ENCODE measurements at places on chromosomes 6 and 20. TPM values are rescaled to one million over a fixed set of nuclear protein-coding genes. Genes with fewer than 3 reads are reported as not detected.

DNA sequence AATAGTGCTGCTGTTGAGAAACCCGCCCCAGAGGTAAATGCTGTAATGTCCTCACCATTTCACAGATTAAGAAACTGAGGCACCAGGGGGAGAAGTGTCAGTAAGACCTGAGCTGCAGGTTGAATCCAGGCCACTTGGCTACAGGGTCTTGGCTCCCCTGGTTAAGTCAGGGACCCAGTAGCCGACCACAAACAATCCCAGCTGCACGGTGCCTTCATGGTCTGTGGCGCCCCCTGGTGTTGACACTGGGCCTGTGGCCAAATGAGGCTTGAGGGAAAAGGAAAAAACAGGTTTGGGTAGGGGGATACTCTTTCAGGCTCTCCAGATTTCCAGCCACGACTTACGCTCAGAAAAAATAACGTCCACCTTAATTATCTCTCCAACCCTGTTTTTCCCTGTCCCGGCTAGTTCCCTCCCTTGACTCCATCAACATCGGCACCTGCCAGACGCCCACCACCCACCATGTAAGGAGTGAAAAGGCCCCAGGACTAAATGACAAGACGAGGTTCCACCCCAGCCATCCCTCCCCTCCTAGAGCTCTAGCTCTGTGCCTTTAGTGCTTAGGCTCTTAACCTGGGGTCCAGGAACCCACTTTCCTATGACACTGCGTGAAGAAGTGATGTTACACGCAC is 47.7 kb upstream of the POLR1H start:
- H3K27me3 ChIP-seq: peaks cover 16% of the 10 kb centered on the region
- H3K36me3 ChIP-seq: peaks cover 11% of the 10 kb centered on the region
- no peak overlapping the region for H3K27ac ChIP-seq

DNA sequence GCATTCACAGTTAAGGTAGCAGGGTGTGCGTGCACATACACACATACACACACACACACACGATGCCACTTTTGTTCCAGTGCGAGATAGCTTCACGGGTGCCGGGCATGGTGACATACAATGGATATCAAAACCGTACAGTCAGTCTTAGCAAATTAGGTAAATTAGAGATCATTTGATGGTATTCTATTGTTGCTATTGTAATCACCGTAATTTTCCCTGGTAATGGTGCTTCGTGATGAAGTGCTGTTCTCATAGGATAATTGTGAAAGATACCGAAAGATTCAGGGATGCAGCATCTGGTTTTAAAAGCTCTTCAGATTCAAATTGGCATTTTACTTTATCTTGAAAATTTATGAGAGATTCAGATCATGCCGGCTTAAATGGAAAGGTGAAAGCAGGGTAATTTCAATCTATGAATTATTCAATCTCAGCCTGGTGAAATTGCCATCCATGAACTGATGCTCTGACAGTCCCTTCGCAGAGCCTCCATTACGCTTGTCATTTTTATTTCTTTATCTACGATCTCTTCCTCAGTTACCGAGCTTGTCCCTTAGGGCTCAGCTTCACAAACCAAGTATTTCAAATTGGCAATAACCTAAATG is 71.3 kb upstream of the SOX4 start:
- H3K36me3 ChIP-seq: no peaks in the 10 kb centered on the region
- H3K4me1 ChIP-seq: no peaks in the 10 kb centered on the region
- H3K27me3 ChIP-seq: no peaks in the 10 kb centered on the region
- no peak overlapping the region for H3K4me3 ChIP-seq

GRCh38 chr20:43976547-43976946 is 61.9 kb downstream of the TOX2 start:
- H3K36me3 ChIP-seq: peaks cover 2% of the 10 kb centered on the region
- no peak overlapping the region for H3K27ac ChIP-seq
- peaks cover 2% of the 10 kb centered on the region for H3K4me1 ChIP-seq
- no peak overlapping the region for H3K4me3 ChIP-seq
- DNase-seq: no peak

- no peaks in the 10 kb centered on the region for H3K4me1 ChIP-seq
- H3K27ac ChIP-seq: no peak overlapping the region
- H3K27me3 ChIP-seq: peaks cover 89% of the 10 kb centered on the region
- no peak for DNase-seq
- no peak overlapping the region for H3K4me3 ChIP-seq
Observed at GRCh38 chr20:57557926-57558613, 2.8 kb upstream of the PCK1 start.

DNA sequence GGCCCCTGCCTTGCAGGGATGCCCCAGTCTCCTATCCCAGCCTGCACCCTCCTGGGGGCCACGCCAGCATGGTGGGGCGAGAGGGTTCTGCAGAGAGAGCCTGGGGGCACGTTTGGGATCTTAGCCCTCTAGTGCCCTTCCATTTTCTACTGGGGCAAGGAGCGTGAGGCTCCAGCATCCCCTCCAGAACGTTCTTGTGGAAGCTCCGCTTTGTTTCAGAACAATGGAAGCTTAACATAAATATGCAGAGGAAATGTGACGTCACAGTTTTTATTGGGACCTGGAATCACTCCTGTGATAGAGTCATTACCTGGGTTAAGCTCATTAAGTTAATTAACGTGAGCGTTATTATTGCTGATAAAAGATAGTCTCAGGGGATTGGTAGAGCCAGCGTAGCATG is 19.6 kb downstream of the BHLHE23 start:
- no peak overlapping the region for H3K27ac ChIP-seq
- no peak for DNase-seq
- no peaks in the 10 kb centered on the region for H3K36me3 ChIP-seq
- H3K4me1 ChIP-seq: peaks cover 4% of the 10 kb centered on the region

EGFL8 gene
- 9.6 TPM for total RNA-seq
